ENCODE measurements at places on chromosomes 4 and X. TPM values are rescaled to one million over a fixed set of nuclear protein-coding genes. Genes with fewer than 3 reads are reported as not detected.

DNA sequence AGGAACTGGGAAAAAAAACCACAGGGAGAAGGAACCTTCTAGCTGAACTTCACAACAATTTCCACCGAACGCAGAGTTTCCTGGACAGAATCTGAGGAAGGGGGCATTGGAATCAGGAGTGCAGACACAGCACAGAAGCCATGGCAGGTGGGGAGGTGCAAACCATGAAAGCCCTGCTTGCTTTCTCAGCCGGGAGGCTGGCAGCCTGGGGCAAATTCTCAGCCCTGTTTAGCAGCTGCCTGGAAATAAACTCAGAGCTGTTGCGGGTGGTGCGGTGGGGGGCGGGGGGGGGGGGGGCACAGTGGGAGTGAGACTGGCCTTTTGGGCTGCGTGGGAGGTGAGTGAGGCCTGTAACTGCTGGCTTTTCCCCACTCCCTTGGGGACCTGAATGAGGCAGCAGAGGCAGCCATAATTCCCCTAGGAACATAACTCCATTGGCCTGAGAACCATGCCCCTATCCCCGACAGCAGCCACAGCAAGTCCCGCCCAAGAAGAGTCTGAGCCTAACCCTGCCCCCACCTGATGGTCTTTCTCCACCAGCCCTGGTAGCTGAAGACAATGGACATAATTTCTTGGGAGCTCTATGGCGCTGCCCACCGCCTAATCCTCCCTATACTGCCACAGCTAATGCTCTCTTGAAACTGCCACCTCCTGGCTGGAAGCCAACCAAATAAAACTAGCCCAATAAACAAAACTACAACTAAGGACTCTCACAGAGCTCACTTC is 176.3 kb downstream of the FAM13A start:
- no peak for DNase-seq

GRCh38 chr4:42489095-42489494 is 91.8 kb downstream of the SHISA3 start:
- DNase-seq: no peak

GRCh38 chr4:40270609-40271008 is 64.5 kb upstream of the CHRNA9 start:
- DNase-seq: no peak

- no peak for DNase-seq
Observed at GRCh38 chrX:153925387-153925738, 701 bp downstream of the ARHGAP4 start.

MAB21L2 gene
- 1.6 TPM for total RNA-seq

SSX3 gene
- not detected for total RNA-seq

NLRP2B gene
- not detected for total RNA-seq

DGKK gene
- not detected for total RNA-seq

- no peak for DNase-seq
Observed at GRCh38 chrX:21481761-21482160, 107.5 kb downstream of the CNKSR2 start.

DNA sequence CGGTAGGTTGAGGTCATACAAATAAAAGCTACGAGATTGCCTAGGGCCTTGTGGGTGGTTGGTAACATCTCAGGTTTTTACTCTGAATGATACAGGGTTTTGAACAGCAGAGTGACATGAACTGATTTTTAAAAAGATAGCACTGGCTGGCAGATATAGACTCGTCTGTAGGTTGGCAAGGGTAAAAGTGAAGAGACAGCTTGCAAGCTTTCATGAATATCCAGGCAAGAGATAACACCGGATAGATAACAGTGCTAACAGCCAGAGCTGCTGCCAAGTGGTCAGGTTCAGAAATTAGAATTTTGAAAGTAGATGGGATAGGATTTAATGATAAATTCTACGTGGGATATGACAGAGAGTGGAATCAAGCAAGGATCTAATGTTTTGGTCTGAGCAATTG is 299.7 kb upstream of the AADAT start:
- no peak for DNase-seq

- DNase-seq: peak; percentile 93
Observed at GRCh38 chr4:123555233-123555806, 158.7 kb downstream of the SPRY1 start.

All from right atrium auricular region (tissue), 2 donors.